Colonic mucosa (tissue), 4 donors: ENCODE measurements at places on chromosomes 16 and 17. TPM values are rescaled to one million over a fixed set of nuclear protein-coding genes. Genes with fewer than 3 reads are reported as not detected.

DNA sequence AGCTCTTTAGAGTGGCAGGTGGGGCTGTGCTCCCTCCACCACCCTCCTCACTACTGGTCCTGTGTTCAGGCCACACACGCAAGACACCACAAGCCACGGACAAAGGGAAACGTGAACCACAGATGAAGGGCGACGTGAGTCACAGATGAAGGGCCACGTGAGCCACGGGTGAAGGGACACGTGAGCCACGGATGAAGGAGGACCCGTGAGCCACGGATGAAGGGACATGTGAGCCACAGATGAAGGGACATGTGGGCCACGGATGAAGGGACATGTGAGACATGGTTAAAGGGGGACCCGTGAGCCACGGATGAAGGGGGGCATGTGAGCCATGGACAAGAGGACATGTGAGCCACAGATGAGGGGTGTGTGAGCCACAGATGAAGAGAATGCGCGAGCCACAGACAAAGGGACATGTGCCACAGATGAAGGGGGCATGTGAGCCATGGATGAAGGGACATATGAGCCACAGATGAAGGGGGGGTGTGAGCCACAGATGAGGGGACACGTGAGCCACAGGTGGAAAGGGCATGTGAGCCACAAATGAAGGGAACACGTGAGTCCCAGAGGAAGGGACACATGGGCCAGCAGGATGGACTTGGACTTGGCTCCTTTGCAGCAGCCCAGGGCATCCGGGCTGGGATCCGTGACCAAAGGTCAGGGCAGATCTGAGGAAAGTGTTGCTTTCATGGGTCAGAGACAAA lies 15.6 kb downstream of the ZNF469 start:
- no peak overlapping the region for H3K4me3 ChIP-seq
- DNase-seq: no peak

DNA sequence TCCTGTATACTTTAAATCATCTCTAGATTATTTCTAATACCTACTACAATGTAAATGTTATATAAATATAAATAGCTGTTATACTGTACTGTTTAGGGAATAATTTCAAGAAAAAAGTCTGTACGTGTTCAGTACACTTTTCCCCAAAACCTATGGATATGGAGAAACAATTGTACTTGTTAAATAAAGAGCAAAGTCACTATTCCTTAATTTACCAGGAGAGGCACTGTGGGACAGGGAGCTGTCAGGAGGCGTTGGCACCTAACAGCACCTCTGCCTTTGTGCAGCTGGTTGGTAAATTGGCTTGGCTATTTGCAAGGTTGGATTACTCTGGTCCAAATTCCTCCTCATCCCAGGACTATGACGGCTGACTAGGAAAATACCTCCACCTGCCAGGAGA lies 28.0 kb downstream of the CRHR1 start:
- no peaks in the 10 kb centered on the region for H3K27me3 ChIP-seq
- H3K4me1 ChIP-seq: no peaks in the 10 kb centered on the region
- H3K27ac ChIP-seq: no peak overlapping the region
- H3K36me3 ChIP-seq: no peaks in the 10 kb centered on the region

DNA sequence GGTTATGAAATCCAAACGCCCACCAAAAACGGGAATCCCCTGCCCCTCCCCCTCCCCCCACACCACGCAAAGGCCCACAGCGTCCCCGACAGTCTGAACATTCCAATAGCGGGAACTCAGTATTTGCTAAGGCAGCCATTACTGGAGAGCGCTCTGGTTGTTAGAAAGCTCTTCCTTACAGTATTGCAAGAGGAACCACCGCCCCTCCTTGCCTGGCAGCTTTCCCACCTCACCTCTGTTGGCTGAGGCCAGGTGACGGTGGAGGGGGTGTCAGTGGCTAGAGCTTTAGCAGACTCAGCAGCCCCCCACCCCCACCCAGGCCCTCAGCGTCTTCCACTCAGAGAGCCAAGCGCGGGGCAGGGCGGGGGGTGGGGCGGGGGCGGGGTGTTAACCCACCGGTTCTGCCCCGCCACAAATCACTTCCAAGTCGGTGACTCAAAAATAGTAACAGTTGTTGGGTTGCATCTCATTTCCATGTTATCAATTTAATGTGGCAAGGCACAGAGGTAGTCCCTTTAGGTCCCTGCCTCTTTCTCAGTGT lies 2.2 kb upstream of the PLEKHH3 start:
- peaks cover 48% of the 10 kb centered on the region for H3K4me1 ChIP-seq
- peak overlapping the region; percentile 95 for H3K27ac ChIP-seq
- no peaks in the 10 kb centered on the region for H3K36me3 ChIP-seq
- peak; percentile 75 for DNase-seq
- H3K4me3 ChIP-seq: peak overlapping the region; percentile 69

- no peaks in the 10 kb centered on the region for H3K36me3 ChIP-seq
- no peak overlapping the region for H3K27ac ChIP-seq
- H3K27me3 ChIP-seq: no peaks in the 10 kb centered on the region
- peaks cover 3% of the 10 kb centered on the region for H3K4me1 ChIP-seq
- no peak overlapping the region for H3K4me3 ChIP-seq
Observed at GRCh38 chr16:79403534-79403933, 197.0 kb downstream of the MAF start.

DNA sequence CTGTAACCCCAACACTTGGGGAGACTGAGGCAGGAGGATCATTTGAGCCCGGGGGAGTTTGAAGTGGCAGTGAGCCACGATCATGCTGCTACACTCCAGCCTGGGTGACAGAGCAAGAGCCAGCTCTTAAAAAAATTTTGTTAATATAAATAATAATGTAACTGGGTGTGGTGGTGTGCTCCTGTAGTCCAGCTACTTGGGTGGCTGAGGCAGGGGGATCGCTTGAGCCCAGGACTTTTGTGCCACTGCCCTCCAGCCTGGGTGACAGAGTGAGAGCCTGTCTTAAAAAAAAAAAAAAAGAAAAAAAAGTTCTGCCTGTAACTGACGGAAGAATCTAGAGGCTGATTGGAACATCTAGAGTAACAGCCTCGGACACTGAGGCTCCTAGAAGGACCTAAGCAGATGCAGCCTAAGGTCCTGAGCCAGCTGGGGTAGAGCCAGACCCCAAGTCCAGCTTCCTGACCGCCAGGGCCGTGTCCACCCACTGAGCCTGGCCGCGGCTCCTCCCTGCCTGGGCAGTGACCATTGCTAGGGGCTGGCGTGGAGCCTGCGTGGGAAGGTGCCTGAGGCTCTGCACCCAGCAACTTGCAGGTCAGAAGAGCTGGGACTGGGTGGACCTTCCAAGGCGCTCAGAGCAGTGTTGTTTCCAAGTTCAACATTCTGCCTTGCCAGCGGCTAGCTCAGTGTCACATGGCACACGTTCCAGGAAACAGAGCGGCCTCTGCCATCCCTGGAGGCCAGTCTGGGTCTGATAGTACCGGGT lies 209.4 kb upstream of the CIBAR2 start:
- no peaks in the 10 kb centered on the region for H3K27me3 ChIP-seq
- no peak overlapping the region for H3K4me3 ChIP-seq
- H3K4me1 ChIP-seq: no peaks in the 10 kb centered on the region
- H3K36me3 ChIP-seq: no peaks in the 10 kb centered on the region
- H3K27ac ChIP-seq: peak overlapping the region; percentile 19

DNA sequence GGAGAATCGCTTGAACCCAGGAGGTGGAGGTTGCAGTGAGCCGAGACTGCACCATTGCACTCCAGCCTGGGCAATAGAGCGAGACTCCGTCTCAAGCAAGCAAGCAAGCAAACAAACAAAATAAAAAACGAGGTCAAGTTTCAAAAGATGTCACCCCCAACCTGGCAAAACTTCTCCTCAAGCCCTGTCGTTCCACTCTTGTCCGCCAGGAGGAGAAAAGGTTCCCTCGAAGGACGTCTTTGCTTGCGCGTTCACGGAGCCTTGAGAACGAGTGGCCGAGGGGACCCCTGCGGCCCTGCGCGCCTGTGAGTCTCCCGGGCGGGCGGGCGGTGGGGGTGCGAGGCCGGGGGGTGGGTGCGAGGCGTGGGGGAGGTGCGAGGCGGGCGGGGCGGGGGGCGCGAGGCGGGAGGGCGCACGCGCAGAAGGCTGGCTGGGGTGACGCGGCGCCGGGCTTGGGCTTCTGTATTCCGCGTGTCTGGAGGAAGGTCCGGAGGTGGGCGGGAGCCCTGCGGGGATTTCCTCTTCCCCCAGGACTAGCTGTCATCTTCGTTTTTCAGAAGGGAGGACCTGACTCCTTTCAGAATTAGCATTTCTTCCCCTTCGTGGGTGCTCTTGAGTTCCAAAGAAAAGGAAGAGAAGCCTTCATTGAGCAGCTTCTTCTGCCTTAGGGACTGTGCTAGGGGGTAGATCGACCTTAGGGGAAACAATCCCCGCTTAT lies 3.7 kb downstream of the SLC52A1 start:
- peak; percentile 90 for DNase-seq
- no peaks in the 10 kb centered on the region for H3K36me3 ChIP-seq
- H3K27ac ChIP-seq: peak overlapping the region; percentile 27
- no peaks in the 10 kb centered on the region for H3K27me3 ChIP-seq
- no peaks in the 10 kb centered on the region for H3K4me1 ChIP-seq
- peak overlapping the region; percentile 42 for H3K4me3 ChIP-seq

The WFIKKN2 gene
- 0.10 TPM for total RNA-seq
